ENCODE measurements at places on chromosomes 2 and 18.

DNA sequence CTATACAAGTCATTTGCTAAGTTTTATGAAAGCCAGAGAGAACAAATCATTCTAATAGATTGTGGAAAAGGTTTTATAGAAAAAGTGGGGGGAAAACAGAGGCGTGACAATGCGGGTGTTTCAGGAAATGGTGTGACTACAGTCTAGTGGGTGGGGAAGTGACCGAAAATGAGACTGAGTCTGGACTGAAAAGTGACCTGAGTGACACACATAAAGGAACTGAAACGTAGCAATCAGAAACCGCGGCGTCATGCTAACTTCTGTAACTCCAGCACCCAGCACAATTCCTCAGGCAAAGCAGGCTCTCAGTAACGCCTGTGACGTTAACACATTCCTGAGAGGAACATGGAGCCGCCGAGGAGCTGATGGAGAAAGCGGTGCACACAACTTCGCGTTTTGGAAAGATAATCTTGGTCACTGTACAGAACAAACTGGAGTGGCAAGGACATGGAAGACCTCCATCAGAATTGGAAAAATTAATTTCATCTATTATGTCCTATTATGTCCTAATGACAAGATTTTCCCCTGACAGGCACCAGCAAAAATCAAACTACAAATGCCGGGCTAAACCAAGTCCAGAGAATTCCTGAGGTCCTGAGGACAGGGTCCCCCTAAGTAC lies 1.4 kb upstream of the CD226 start:
- no peak for DNase-seq

GRCh38 chr2:130374587-130375290 lies 18.9 kb downstream of the PTPN18 start:
- no peak for DNase-seq

- DNase-seq = no peak
Observed at GRCh38 chr2:191748059-191748461, 70.1 kb downstream of the NABP1 start.

DNA sequence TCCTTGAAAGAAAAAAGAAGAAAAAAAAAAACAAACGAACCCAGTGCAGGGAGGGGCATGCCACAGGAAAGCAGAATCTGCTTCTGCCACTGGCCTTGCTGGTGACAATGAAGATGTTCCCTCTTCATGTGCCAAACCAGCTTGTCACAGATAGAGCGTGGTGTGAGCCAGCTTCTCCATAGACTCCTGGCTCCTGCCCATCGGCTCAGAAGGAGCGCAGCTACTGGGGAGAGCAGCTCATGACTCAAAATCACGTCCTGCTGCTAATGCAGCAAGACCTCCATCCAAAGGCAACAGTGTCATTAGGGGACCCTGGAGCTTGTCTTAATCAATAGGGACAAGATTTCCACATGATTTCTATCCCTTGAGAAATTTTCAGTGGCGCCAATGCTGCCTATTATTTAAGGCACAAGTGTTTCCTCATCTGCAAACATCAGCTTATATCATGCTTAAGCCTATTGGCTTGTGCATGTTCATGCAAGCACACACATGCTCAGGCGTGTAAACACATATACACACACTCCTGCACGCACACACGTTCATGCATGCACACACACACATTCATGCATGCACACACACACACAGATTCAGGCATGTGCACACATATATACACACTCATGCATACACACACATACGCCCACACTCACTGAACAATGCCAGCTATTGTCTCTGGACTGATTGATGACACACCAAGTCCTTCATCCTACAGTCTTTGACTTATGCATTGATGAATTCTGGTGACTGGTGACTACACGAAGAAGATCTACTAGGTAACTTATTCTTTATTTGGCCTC lies 682.0 kb upstream of the ID2 start:
- DNase-seq = no peak
